ENCODE measurements at places on chromosomes 4 and X.
A peak's percentile ranks its signal among the peaks of the same experiment; 100 is the strongest.

DNA sequence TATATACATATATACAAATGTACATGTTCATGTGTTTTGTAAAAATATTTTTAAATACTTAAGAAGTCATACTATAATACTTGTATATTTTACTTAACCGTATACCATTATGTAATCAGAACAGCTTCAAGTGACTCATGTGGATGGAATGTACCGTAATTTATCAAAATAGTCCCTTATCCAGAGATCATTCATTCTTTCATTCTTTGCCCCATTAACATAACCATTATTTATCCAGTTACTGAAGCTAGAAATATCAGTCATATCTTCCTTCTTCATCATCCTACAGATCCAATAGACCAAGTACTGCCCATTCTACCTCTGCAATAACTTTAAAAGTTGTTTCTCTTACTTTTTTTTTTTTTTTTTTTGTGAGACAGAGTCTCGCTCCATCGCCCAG is 164.2 kb downstream of the MAB21L2 start:
- no peak for DNase-seq

- DNase-seq = no peak
These were observed 53.2 kb downstream of the MAGED4B start for GRCh38 chrX:52015794-52016193.

GRCh38 chrX:51803833-51804232 is 60.6 kb downstream of the GSPT2 start:
- no peak for DNase-seq

- DNase-seq = no peak
These were observed 4.1 kb downstream of the SLIT2 start for GRCh38 chr4:20255823-20256222.

- no peak for DNase-seq
These were observed 176.4 kb downstream of the BMPR1B start for GRCh38 chr4:94934201-94934600.

DNA sequence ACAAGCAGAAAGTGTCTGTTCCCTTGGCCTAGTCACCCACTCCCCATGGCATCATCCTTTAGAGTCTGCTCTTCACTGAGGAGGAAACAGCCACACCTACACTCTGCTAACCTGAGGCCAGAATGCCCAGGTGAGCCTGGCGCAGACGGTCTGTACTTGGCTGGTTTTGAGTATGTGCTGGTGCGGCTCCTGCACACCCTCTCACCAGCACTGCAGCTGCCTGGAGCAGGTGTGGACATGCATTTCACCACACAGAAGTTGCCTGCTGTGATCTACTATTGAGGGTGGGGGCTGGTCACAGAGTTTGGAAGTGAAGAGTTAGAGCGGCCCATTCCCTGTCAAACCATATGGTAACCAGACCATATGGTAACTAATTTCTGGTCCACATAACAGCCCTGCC is 39.5 kb downstream of the KANTR start:
- DNase-seq = no peak

- no peak for DNase-seq
These were observed 1499.7 kb upstream of the AGA start for GRCh38 chr4:178941975-178942374.

GRCh38 chr4:100738196-100739165 is 220.7 kb upstream of the EMCN start:
- DNase-seq = no peak

GRCh38 chr4:101701551-101701950 is 89.0 kb upstream of the BANK1 start:
- DNase-seq = peak; percentile 24

DNA sequence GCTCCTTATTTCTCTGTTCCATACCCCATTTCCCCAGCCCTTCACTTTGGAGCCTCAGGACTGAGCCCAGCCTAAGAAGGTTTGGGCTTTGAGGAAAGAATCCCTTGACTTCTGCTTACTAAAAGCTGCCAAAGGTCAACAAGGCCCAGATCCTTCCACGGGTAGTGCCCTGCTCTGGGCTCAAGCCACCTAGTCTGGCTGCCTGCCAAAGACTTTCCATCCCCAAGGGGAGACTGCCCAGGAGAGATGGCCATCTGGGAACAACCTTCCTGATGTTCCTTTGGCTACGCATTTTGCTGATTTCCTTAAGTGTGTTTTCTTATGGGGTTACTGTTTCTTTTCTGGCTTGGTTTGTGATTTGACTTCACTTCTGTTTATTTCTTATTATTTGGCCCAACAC is 49.8 kb upstream of the NDP start:
- DNase-seq = no peak

- DNase-seq = no peak
These were observed 92.7 kb downstream of the USP46 start for GRCh38 chr4:52566136-52567031.

GRCh38 chr4:55386840-55387239 is 8.9 kb upstream of the TMEM165 start:
- DNase-seq = no peak

GRCh38 chr4:85165808-85166207 is 199.3 kb upstream of the WDFY3 start:
- no peak for DNase-seq

- DNase-seq = no peak
These were observed 16.6 kb downstream of the ENPEP start for GRCh38 chr4:110492522-110492921.

DNA sequence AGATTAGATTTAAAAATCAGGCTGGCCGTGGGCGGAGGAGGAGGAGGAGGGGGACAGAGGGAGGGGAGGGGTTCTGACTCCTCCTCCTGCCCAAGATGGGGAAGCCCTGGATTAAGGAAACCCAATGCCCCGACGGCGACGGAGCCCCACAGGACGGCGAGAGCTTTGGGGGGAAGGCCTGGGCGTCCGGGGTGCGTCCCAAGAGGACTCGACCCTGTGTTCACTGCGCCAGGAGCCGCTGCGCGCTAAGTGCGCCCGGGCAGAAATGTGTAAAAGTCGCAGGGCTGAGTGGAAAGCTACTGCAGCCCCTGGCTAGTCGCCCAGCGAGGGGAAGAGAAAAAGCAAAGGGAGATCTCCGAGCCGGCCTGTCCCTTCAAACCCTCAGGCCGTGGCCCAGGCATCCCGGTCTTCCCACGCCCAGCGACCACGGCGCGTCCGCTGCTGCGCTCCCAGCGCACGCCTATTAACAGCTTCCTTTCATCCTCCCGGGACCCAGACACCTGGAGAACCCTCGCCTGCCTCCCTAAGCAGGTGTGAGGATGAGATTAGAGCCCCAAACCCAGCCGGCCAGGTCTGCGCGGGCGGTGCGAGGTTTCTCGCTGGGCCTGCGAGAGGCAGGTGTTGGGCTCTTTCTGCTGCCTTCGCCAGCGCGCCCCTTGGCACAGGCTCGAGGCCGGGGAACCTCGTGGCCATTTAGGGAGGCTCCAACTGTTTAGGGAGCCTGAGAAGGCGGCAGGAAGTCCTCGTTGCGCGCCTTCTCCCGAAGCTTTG is 1.4 kb upstream of the RPS6KA3 start:
- no peak for DNase-seq

DNA sequence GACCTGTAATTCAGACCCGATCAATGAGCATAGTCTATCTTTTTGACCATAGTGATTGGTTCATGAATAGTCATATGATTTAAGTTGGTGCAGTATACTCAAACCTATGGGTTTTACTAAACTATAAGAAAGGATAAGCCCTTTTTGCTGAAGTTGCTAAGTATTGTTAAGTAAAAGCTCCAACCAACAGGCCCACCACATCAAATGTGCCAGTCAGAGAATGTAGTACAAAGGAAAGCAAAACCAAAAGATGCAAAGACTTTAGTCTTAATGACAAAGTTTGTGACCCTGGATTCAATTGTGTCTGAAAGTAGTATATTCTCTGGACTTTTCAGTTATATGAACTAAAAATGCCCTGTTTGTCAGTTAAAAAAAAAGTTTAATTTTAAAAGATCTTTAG is 208.1 kb upstream of the TET2 start:
- no peak for DNase-seq

DNA sequence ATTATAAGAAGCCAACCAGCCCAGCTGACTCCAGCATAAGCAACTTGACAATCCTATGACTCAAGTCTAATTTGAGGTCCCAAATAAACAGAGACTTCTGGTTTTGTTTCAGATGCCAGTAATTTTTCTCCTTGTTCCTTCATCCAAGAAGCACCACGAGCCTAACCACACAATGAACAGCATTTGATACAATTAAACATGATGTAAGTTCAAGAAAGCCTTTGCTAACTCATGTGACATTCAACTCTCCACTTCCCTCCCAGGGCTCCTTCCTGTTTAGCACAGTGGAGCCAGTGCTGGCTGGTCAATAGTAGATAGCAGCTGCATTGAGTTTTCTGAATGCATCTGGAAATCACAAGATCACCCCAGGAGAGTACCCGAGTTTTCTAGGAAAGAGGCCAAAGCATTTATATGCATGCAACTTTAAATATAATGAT is 206.3 kb downstream of the ARHGAP24 start:
- no peak for DNase-seq

DNA sequence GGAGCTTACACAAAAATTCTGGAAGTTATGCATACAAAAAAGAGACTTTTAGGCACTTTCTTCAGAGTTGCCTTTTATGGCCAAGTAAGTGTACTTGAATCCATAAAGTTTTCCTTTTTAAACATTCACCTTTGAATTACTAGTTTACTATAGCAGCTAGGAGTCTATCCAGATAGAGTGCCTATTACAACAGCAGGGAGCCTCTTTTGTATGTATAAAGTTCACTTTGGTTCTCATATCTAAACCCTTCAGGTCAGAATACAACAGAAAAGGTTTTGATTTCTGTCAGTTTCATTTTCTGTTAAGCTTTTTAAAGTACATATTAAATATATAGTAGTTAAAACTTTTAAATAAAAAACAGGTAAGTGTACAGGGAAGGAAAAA is 51.4 kb upstream of the IL13RA1 start:
- DNase-seq = no peak

DNA sequence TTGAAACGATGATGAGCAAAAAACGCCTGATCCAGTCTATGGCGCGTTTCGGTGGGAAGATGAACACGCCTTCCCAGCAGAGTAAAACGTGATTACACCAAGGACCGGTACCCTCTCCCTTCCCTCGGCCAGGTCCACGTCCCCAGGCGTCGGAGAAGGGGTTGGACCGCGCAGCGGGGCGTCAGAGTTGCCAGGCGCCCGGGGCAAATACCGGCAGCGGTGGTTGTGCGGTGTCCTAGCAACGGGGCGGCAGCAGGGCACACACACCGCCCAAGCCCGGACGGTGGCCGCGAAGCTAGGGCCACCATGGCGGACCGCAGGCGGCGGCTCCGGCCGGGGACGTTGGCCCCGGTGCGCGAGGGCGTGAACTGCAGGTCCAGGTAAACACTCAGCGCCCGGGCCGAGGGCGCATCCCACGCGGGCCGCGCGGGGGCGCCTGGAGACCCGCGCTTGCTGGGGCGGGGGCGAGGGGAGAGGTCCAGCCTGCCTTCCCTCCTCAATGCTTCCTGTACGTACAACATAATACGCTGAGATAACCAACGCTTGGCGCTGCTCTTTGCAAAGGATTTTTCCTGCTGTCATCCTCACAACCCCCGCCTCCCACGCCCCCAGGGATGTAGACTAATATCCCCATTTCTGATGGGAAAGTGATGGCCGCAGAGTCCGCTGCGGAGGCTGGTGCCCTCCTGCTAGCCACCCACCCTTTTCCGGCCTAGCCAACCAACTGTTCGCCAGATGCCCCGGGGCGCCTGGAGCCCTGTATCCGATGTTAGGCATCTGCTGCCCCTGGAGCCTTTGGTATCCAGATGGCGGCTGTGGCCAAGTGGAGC is at the start of gene FAM47E:
Gene FAM47E (plus strand): TSS at position 281 of the 830 bp plus-strand sequence. CDS start 26 bp downstream, at position 307.
- DNase-seq = peak; percentile 77

GRCh38 chr4:64715741-64716140 is 306.5 kb upstream of the TECRL start:
- no peak for DNase-seq

GRCh38 chr4:148431401-148431800 is 10.8 kb downstream of the NR3C2 start:
- no peak for DNase-seq

DNA sequence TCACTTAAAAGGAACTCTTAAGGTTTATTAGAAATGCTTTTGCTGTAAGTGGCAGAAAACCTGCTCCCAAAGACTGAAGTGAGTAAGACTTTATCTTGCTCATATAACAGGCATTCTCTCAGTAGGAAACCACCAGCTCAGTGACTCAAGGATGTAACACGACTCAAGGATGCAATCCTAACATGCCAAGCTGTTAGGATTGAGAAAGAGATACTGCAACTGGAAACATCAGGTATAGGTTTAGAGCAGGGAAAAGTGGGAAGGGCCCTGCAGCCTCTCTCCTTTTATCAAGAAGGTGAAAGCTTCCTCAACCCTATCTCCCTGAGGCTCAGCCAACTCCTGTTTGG is 11.9 kb upstream of the SLC9A7 start:
- no peak for DNase-seq

DNA sequence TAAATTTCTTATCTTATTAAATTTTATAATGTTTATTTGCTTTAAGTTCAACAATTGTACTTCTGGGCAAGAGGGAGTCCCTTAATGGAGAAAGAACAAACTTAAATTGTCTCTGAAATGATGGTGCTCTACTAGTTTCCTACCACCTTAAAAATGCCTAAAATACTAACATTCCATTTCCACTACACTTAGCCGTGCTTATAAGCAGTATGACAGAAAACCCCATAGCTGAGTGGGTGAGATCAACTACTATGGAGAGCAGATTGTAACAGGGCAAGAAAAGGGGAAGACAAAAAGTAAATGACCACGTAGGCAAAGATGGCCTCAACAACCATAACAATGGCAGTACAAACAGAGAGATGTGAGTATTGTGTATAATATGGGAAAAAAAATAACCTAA is 35.0 kb downstream of the RFC1 start:
- DNase-seq = no peak

DNA sequence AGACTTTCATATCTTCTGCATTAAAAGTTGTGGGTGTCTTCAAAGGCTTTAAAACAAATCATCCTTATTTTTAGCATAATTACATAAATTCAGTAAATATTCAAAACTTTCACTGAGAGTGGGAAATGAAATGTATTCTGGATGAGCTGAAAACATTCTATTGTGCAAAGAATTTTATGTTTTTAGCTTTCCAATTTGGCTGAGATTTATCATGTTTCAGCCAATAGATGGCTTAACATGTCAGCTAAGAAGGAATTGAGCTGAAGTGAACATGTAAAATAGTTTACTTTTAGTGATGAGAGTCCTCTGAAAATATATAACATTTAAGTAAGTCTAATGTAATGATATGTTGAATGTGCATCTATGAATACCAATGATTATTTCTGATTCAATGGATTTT is 213.5 kb upstream of the GIMD1 start:
- DNase-seq = no peak

GRCh38 chr4:86543560-86544309 is 50.4 kb upstream of the PTPN13 start:
- peak; percentile 73 for DNase-seq

DNA sequence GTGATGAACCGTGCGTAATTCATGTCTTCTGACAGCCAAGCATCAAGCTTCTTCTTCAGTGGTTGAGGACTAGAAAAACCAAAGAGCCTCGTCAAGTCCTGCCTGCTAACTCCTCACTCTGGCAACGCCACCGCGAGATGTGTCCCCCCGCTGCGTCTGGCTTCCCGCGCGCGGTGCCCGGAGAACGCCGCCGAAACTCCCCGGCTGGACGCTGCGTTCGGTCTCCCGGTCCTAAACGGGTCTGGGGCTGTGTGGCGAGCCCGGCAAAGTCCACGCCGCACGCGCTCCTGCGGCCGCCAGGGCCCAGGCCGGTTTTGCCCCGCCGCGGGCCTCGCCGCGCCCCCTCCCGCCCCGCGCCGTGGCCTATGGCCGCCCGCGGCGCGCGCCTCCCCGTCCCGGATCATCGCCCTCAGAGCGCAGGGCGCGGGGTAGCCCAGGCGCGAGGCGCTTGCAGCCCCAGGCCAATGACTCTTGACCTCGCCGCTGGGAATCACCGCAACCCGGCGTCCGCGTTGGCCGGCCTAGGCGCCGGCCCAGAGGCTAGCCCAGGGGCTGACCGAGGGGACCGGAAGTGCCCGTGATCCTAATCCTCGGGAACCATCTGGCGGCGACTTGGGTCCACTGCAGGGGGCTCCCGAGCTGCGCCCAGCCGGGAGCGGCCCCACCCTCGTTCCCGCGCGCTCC is at the start of gene AADAT:
Gene AADAT (minus strand): TSS at position 289 of the 684 bp plus-strand sequence. CDS start 266 bp downstream, at position 23.
- DNase-seq = peak; percentile 81

Measured in neuronal stem cell (in vitro differentiated cells).